ENCODE measurements at places on chromosomes 16 and 17.

DNA sequence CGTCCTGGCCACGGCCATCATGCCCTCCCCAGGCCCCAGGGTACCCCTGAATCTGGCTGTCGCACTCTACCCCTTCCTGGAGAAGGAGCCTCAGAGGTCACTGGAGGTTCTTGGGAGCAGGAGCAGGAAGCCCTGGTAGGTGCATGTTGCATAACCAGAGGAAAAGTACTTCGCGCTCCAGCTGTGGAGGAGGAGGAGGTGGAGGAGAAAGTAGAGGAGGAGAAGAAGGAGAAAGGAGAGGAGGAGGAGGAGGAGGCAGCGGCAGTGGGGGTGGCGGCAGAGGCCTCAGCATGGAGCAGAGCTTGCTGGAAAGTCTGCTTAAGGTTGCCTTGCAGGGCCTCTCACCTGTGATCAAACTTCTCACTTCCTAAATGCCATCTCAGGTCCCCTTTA, 61.8 kb downstream of the BAIAP2 start:
- DNase-seq, result no peak

DNA sequence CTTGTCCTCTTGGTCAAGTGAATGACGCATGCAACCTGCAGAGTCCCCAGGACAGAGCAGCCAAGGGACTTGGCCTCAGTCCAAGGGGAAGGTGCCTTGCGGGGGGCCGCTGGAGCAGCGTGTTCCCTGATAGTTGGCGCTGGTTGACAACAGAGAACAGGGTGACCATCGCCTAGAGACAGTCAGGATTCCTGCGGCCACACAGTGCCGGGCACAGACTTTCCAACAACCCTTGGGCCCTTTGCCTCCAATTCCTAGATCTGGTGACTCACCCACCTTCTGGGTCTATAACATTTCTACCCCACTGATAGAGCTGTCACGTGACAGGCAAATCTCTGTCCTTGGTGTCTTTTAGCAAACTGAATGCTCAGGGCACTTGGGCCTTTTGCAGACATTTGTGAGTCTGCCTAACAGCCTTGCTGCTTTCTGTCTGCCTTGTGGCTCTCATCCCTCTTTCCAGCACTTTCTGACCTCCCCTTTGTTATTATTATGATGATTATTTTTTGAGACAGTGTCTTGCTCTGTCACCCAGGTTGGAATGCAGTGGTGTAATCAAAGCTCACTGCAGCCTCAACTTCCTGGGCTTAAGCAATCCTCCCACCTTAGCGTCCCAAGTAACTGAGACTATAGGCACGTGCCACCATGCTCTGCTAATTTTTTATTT, 11.9 kb upstream of the TEDC2 start:
- no peak for DNase-seq

DNA sequence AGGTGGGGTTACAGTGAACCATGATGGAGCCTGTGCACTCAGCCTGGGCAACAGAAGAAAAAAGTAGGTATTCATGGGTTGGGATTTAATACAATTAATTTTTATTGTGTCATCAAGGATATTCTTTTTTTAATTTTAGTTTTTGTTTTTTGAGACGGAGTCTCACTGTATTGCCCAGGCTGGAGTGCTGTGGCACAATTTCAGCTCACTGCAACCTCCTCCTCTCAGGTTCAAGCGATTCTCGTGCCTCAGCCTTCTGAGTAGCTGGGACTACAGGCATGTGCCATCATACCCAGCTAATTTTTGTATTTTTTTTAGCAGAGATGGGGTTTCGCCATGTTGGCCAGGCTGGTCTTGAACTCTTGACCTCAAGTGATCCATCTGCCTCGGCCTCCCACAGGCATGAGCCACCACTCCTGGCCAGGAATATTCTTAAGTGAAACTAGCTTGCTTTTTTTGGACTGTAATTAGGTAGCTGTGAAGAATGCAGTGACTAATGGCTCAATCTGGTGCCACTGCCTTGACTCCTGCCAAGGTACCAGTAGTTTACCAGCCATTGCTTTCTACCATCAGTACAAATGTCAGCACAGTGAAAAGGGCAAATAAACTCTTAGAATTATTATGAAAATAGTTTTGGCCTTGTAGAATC, 4.8 kb downstream of the PPM1D start:
- no peak for DNase-seq

- no peak for DNase-seq
Measured at GRCh38 chr17:37820995-37821713, 76.3 kb upstream of the HNF1B start.

GRCh38 chr17:7720125-7720524, 2.6 kb downstream of the DNAH2 start:
- DNase-seq, result no peak

All from bone marrow (tissue), 2 donors.